ENCODE measurements at places on chromosomes 11 and 22.

- no peak for DNase-seq
These were observed 7.4 kb upstream of the TH start for GRCh38 chr11:2178906-2179494.

DNA sequence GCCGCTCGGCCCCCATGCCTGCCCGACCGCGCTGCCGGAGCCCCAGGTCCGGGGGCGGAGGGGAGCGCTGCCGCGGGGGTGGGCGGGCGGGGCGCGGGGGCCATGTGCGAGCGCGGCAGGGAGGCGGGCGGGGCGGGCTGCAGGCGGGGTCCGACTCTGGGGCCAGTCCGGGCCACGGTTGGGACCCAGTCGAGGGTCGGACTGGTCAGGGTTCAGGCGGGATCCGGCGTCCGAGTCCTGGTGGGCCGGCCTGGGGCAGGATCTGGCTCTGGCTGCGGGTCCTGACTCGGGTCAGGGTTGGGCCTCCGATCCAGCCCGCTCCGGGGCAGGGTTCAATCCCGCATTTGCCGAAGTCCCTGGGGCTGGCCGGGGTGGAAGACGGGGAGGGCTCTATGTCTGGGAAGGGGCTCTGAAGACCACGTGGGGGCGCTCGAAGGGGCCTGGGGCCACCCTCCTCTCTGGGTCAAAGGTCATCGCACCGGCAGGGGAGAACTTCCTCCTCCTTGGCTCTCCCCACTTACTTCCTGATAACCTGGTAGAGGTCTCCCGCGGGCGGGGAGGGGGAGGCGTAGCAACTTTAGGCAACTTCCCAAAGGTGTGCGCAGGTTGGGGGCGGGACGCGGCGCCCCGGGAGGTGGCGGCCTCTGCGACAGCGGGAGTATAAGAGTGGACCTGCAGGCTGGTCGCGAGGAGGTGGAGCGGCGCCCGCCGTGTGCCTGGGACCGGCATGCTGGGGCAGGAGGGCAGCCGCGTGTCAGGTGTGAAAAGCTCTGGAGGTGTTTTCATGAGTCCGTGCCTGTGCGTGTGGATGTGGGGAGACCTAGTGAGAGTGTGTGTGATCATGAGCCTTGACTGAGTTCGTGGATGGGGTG, 603 bp downstream of the ESRRA start:
- DNase-seq, result peak; percentile 45

DNA sequence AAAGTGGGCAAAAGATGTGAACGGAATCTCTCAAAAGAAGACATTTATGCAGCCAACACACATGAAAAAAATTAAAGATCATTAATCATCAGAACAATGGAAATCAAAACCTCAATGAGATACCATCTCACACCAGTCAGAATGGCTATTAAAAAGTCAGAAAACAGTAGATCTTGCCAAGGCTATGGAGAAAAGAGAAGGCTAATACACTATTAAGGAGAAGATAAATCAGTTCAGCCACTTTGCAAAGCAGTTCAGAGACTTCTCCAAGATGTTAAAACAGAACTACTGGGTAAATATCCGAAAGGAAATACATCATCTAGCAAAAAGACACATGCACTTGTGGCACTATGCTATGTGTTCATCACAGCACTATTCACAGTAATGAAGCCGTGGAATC, 388.2 kb upstream of the LUZP2 start:
- no peak for DNase-seq

GRCh38 chr11:99687320-99687719, 666.6 kb downstream of the CNTN5 start:
- no peak for DNase-seq

DNA sequence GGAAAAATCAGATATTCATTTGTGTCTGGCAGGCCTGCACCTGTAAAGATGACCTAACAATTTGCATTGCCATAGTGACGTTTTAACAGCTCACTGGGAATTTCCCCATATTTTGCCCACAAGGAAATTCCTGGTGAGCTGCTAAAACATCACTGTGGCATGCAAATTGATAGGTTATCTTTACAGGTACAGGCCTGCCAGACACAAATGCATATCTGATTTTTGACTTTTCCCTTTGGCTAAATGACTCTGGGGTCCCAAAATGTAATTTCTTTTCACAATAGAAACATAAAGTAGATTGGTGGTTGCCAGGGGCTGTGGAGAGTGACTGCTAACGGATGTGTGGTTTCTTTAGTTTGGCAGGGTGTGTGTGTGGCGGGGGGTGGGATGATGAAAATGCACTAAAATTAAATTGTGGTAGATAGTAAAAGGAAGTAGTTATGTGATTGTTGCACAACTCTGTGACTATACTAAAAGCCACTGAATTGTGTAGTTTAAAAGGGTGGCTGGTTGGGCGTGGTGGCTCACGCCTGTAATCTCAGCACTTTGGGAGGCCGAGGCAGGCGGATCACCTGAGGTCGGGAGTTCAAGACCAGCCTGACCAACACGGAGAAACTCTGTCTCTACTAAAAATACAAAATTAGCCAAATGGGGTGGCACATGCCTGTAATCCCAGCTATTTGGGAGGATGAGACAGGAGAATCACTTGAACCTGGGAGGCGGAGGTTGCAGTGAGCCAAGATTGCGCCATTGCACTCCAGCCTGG, 18.5 kb upstream of the FEZ1 start:
- DNase-seq, result no peak

GRCh38 chr22:38213990-38214301, 12.2 kb downstream of the MAFF start:
- DNase-seq, result no peak

- DNase-seq, result no peak
These were observed 254.0 kb upstream of the NARS2 start for GRCh38 chr11:78828676-78829075.

GRCh38 chr22:31618057-31618456, 44.0 kb downstream of the PISD start:
- DNase-seq, result peak; percentile 32

GRCh38 chr11:12569499-12570425, 104.5 kb upstream of the TEAD1 start:
- no peak for DNase-seq

- no peak for DNase-seq
These were observed 136.9 kb downstream of the FEZ1 start for GRCh38 chr11:125359130-125359529.

DNA sequence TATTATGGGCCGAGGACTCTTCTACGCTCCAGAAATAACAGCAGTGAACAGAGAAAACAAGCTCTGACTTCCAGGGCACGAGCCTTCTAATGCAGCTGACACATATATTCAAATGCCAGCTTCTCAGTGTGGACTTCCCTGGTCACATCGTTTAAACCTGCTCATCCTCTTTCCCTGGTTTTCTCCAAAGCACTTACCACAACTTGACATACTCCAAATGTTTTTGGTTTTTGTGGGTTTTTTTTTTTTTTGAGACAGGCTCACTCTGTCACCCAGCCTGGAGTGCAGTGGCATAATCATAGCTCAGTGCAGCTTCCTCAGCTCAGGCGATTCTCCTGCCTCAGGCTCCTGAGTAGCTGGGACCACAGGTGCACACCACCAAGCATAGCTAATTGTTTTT, 105.5 kb downstream of the MICAL3 start:
- no peak for DNase-seq

GRCh38 chr11:62507125-62507422, 39.5 kb downstream of the AHNAK start:
- no peak for DNase-seq

- DNase-seq, result no peak
These were observed at the start of gene NAALAD2 for GRCh38 chr11:90134478-90135003. Gene NAALAD2, plus strand, starts transcription at chr11:90134663. Its CDS starts 96 bp downstream, at chr11:90134759.

GRCh38 chr22:47298017-47298785, 535.8 kb downstream of the TBC1D22A start:
- DNase-seq, result no peak

DNA sequence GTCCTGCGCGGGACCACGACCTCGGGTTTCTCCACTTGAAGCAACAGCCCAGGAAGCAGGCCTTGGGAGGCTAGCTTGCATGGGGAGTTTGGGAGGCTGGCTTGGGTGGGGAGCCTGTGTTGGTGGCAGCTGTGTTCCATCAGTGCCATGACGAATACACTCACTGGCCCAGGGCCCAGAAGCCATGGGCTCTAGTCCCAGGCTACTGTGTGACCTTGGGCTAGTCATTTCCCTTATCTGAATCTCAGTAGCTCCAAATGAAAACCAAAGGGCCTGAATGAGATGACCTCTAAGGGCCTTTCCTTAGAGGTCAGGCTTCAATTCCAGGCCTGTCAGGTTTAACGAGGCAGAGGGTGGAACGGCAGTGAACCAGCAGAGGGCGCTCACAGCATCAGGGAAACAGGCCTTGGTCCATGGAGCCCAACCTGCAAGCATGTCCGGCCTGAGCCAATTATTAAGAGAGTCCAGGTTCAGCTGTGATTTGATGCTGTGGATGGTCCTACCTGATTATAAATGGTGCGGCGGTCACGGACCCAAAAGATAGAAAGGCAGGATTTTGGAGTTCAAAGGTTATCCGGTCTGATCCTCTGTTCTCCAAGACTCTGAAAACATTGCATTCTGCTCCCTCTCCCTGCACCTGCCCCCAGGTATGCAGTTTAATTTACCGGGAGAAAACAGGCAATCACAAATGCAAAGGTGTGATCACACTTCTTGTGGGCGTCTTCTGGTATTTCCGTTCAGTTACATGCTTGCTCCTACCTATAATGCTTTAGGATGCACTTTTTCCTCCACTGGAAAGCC, 15.9 kb downstream of the PTPN5 start:
- no peak for DNase-seq

DNA sequence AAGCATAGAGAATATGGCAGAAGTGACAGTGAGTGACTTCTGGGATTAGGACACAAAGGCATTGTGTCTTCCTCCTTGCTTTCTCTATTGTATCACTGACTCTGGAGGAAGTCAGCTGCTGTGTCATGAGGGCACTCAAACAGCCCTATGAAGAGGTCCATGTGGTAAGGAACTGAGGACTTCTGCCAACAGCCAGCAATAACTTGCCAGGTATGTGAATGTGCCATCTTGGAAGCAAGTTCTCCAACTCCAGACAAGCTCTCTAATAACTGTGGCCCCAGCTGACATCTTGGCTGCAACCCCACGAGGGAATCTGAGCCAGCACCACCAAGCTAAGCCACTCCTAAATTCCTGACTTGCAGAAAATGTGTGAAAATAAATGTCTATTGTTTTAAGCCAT, 83.6 kb upstream of the ZBED5 start:
- DNase-seq, result no peak

DNA sequence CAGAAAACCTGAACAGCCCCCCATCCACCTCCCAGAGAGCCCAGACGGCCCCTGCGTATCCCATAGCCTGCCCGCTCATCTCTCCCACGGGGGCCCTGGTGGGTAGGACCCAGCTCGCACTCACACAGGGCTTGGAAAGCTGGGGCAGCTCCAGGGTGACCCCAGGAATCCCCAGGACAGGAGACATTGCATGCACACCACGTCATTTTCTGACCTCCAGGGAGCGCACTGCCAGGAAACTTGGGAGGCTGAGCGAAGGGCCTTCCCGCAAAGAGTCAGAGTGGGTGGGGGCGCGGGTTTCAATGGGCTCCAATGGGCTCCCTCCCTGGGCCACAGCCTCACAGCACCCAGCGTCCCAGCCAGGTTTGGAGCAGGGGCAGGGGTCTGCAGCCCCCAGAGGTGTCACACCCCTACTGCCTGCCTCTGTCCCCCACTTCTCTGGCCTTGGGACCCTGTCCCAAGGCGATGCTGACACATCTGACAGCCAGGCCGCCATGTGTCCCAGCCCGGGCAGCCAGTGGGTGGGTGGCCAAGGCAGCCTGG, 8.2 kb upstream of the SYT8 start:
- no peak for DNase-seq

GRCh38 chr11:32893093-32893342, 407 bp downstream of the QSER1 start:
- no peak for DNase-seq

GRCh38 chr22:17728786-17729185, 45.5 kb downstream of the BID start:
- DNase-seq, result no peak

DNA sequence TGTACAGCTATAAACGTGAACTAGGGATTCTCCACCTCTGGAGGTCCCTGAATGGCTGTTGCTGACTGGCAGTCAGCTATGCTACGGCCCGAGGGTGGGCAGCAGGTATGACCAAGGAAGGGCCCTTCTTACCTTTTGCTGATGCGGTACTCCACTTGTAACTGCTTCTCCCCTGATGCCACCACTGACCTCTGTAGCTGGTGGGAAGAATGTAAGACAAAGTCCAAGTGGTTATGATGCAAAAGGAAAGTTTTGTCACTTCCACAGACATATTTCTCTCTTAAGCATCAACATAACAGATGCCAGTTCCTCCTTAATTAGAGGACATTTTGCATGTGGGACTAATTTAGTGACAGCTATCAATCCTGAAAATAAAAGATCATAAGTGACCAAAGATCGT, 32.2 kb downstream of the P4HA3 start:
- DNase-seq, result no peak

DNA sequence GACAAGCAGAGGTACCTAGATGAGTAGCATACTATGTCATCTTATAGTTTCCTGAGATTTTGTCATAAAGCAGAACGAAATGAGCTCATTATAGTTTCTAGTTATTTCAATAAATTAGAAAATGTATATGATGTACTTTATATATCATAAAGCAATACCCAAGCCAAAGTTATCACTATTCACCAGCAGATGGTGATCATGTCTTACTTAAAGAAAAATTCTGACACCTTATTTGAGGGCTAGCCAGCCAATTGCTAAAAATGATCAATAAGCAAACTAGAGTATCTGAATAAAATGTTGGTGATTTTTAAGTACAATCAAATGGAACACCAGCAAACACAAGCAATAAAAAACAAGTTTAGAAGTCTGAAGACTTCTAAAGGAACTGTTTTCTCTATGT, 44.1 kb downstream of the RSF1 start:
- DNase-seq, result no peak
